Activated CD8-positive, alpha-beta T cell treated with anti-CD3 and anti-CD28 coated beads, Interleukin-2, amount 10 ng/mL, durations not matched to agents 7 days and 5 days (primary cell): ENCODE measurements at places on chromosomes 16 and 17.

- DNase-seq: no peak
- peaks cover 13% of the 10 kb centered on the region for H3K27me3 ChIP-seq
- H3K36me3 ChIP-seq: no peaks in the 10 kb centered on the region
- no peak overlapping the region for H3K27ac ChIP-seq
- H3K4me3 ChIP-seq: peak overlapping the region; percentile 68
Observed at GRCh38 chr16:3004319-3004718, 8.4 kb upstream of the CLDN9 start.

DNA sequence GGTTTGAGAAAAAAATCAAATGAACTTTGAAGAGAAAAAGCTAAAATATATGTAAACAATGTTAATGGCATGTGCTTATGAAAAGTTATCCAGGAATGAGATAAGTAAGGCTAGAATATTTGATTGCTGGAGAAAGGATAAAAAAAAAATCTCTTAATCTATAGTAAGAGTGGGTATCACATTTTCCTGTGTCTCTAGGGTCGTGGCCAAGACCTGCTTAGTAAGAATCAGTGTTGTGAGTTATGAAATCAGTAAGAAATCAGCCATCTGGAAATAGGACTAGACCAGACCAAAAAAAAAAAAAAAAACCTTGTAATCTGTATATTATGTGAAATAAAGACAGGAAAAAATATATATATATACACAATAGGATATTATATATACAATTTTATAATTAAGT, 1153.9 kb downstream of the CDH11 start:
- no peaks in the 10 kb centered on the region for H3K4me1 ChIP-seq
- H3K27ac ChIP-seq: no peak overlapping the region
- no peak for DNase-seq
- H3K4me3 ChIP-seq: no peak overlapping the region

GRCh38 chr16:25219070-25219737, 2.5 kb downstream of the AQP8 start:
- no peak overlapping the region for H3K4me3 ChIP-seq
- no peak overlapping the region for H3K27ac ChIP-seq
- peaks cover 2% of the 10 kb centered on the region for H3K27me3 ChIP-seq
- no peak for DNase-seq

DNA sequence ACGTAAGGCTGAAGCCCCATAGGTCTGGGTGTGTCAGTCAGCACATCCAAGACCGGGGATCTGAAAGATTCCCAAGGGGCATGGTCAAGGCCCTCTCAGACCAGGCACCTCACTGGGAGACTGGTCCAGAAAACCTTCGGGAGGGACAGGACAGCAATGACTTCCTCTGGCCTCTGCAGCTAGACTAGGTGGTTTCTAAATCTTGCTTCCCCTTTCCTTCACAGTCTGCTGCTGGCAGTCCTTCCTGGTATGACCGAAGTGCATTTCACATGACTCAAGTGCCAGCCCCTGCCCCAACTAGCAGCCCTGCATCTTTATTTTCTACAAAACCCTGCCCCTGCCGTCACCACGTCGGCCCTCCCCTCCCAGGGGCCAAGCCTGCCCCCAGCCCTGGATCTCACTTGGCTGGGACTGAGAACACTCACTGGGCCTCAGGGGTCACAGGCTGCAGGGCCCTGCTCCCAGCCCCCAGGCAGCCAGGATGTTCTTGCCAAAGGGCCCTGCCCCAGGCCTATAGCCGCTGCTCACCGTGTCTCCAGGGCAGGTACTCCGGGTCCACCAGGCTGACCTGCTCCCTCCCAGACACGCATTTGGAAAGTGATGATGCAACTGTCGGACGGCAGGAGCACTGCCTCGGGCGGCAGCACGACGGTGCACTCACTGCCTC, 18.3 kb downstream of the POLR3K start:
- peaks cover 45% of the 10 kb centered on the region for H3K4me1 ChIP-seq
- peak overlapping the region; percentile 37 for H3K27ac ChIP-seq
- H3K27me3 ChIP-seq: no peaks in the 10 kb centered on the region
- H3K4me3 ChIP-seq: no peak overlapping the region
- no peak for DNase-seq

DNA sequence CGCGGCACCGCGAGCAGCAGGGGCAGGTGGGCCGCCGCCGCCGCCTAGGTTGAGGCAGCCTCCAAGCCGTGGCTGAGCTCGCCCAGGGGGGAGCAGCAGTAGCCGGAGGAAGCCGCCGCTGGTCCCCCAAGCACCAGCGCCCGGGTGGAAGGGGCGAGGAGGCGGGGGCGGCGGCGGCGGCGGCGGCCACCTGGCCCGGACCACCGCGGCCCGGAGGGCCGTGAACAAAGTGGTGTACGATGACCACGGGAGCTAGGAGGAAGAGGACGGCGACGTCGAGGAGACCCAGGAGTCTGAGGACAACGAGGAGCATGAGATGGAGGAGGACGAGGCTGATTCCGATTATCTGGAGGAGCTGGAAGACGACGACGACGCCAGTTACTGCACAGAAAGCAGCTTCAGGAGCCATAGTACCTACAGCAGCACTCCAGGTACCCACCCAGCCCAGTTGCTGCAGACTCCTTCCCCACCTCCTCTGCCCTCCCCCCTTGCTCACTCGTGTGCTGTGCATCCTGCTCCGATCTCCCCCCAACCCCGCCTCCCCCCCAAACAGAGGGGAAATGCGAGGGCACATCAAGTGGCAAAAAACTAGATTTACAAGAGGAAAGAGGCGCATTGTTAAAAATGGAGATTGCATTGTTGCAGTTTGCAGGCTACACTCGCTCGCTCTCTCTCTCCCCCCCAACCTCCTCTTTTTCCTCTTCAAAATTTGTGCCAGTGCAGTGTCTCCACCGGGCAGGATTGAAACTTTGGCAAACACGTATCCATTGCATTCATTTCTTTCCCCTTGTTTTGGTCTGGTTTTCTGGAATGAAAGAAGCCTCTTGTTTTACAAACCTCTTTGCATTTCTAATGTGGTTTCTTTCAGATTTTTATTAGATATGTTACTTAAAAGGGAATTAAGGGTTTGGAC, 41.8 kb upstream of the AMZ2 start:
- H3K36me3 ChIP-seq: peaks cover 28% of the 10 kb centered on the region
- H3K4me3 ChIP-seq: peak overlapping the region; percentile 85
- DNase-seq: peak; percentile 72
- H3K27me3 ChIP-seq: peaks cover 4% of the 10 kb centered on the region
- H3K4me1 ChIP-seq: peaks cover 42% of the 10 kb centered on the region
- peak overlapping the region; percentile 89 for H3K27ac ChIP-seq

DNA sequence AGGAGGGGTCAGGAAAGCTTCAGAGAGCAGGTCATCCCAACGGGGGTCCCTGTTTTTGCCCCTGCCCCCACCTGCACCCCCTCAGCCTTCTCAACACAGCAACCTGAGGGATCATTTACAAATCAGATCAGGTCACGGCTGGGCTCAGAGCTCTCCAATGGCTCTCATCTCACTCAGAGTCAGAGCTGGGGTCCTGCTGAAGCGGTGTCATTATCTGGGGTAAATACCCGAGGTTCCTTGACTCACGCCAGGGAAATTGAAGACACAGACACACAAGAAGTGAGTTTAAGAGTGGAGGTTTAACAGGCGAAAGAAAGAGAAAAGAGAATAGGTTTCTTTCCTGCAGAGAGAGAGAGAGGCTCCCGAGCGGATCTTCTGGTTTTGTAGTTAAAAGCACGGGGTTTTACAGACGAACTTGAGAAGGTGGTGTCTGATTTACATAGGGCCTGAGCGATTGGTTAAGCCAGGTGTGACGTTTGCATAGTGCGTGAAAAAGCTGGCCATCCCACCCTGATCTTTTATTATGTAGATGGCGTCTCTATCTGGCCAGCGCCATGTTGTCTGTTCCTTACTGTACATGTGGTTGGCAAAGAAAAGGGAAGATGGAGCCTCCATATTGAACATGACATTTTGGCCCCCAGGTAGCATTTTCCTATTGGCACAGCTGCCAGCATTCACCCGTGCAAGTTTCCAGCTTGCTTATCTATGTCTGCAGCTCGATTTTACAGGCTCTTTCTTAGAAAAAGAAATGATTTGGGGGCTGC, 51.4 kb downstream of the WSB1 start:
- no peak overlapping the region for H3K4me3 ChIP-seq
- no peaks in the 10 kb centered on the region for H3K27me3 ChIP-seq
- H3K4me1 ChIP-seq: peaks cover 20% of the 10 kb centered on the region
- H3K27ac ChIP-seq: no peak overlapping the region

- no peak overlapping the region for H3K4me3 ChIP-seq
- no peak for DNase-seq
- H3K36me3 ChIP-seq: no peaks in the 10 kb centered on the region
Observed at GRCh38 chr17:47844814-47845715, 4.0 kb upstream of the SCRN2 start.

DNA sequence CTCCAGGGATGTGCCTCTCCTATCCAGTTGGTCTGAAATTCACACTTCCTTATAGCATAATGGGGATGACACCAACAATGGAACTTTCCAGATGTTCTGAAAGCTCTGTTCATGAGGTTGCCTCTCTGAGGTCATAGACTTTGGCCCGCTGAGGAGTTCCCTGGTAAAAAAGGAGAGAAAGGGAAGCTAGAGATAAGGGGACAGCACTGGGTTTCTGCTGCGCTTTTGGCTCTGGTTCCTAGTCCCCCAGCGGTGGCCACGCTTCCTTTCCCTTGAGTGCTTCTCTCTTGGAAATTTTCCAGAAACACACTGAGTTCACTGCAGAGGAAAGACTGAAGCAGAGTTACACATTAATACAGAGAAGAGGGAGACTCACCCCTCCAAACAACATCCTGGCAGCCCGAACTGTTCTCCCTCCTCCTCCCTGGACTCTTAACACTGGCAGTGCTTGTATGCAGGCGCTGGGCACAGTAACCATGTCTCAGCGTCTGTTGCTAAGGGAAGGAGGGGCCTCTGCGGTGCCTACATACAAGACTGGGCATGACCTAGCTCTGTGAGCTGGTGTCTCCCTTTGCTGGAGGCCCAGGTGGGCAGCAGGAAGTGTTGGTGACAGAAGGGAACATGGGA, at the start of gene DNAH3:
Gene DNAH3 (minus strand): TSS at position 472 of the 627 bp plus-strand sequence. CDS start 527 bp downstream, outside the sequence.
- H3K27ac ChIP-seq: no peak within 1 kb of the TSS
- peaks cover 21% of the 10 kb centered on the region for H3K27me3 ChIP-seq
- DNase-seq: no peak
- H3K36me3 ChIP-seq: no peaks in the 10 kb centered on the region

- peaks cover 23% of the 10 kb centered on the region for H3K4me1 ChIP-seq
- no peaks in the 10 kb centered on the region for H3K27me3 ChIP-seq
- DNase-seq: no peak
- no peak overlapping the region for H3K4me3 ChIP-seq
Observed at GRCh38 chr16:25023556-25023955, 8.4 kb upstream of the ARHGAP17 start.

- no peaks in the 10 kb centered on the region for H3K4me1 ChIP-seq
- H3K4me3 ChIP-seq: no peak overlapping the region
- no peaks in the 10 kb centered on the region for H3K36me3 ChIP-seq
- H3K27ac ChIP-seq: no peak overlapping the region
Observed at GRCh38 chr16:79863128-79864031, 262.8 kb upstream of the MAF start.

GRCh38 chr17:79132271-79133064, 57.8 kb downstream of the ENGASE start:
- no peak overlapping the region for H3K4me3 ChIP-seq
- no peaks in the 10 kb centered on the region for H3K27me3 ChIP-seq
- DNase-seq: no peak
- no peaks in the 10 kb centered on the region for H3K4me1 ChIP-seq
- H3K27ac ChIP-seq: no peak overlapping the region

GRCh38 chr17:39123627-39124026, 27.8 kb downstream of the PLXDC1 start:
- no peak overlapping the region for H3K27ac ChIP-seq
- no peak for DNase-seq
- H3K27me3 ChIP-seq: no peaks in the 10 kb centered on the region
- peaks cover under 1% of the 10 kb centered on the region for H3K4me1 ChIP-seq

DNA sequence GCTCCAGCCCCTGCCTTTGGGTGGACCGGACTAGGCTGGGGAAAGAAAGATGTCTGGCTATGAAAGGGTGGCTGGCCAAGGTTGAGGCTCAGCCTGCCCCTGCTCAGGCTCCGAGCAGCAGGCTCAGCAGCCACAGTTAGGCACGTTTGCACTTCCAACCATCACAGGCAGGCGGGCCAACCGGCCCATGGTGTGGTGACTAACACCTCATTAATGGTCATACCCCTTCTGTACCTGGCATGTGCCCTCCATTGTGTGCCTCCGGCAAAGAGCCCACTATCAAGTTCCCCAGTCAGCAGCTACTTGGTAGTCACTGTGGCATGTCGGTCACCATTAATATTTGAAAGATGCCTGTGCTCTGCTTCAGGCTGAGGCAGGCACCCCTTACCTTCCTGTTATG, 6.7 kb downstream of the TBC1D24 start:
- no peak overlapping the region for H3K27ac ChIP-seq
- no peaks in the 10 kb centered on the region for H3K36me3 ChIP-seq
- DNase-seq: no peak
- no peaks in the 10 kb centered on the region for H3K27me3 ChIP-seq
- no peak overlapping the region for H3K4me3 ChIP-seq

GRCh38 chr17:7235693-7236665, 1.7 kb upstream of the DVL2 start:
- no peak for DNase-seq
- H3K36me3 ChIP-seq: peaks cover 50% of the 10 kb centered on the region
- H3K27ac ChIP-seq: peak overlapping the region; percentile 58
- peaks cover 63% of the 10 kb centered on the region for H3K4me1 ChIP-seq

- no peak for DNase-seq
- H3K36me3 ChIP-seq: peaks cover 3% of the 10 kb centered on the region
- H3K27ac ChIP-seq: peak overlapping the region; percentile 72
- peak overlapping the region; percentile 13 for H3K4me3 ChIP-seq
- peaks cover 29% of the 10 kb centered on the region for H3K4me1 ChIP-seq
- no peaks in the 10 kb centered on the region for H3K27me3 ChIP-seq
Observed at GRCh38 chr16:66539623-66540469, 10.1 kb downstream of the TK2 start.

DNA sequence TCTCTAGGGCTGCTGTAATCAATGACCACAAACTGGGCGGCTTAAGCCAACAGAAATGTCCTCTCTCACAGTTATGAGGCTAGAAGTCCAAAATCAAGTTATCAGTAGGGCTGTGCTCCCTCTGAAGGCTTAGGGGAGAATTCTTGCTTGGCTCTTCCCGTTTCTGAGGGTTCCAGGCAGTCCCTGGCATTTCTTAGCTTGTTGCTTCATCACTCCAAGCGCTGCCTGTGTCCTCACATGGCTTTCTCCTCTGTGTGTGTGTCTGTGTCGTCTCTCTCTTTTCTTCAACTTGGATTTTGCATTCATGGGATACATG, 13.7 kb upstream of the CDC42EP4 start:
- no peak for DNase-seq
- H3K4me1 ChIP-seq: no peaks in the 10 kb centered on the region
- H3K27ac ChIP-seq: no peak overlapping the region
- peaks cover 4% of the 10 kb centered on the region for H3K27me3 ChIP-seq
